ENCODE measurements at places on chromosomes 13 and 19.

DNA sequence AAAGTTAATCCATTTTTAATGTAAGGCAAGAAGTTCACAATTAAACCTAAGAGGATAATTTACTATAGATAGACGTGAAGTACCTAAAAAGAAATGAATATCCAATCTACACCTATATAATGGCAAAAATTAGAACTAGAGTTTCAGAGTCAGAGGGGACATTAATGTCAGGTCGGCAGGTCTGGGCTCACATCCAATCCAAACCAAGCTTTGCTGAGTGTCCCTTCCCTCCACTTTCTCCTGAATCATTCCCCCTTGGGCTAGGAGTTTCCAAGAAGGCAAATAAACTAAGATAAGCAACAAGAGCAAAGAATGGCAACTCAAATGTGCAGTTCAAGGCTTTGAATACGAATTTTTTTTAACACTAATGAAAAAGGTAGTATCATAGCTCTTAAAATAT, 2.9 kb downstream of the FLT3 start:
- no peak for DNase-seq

- no peak for DNase-seq
Observed at GRCh38 chr13:78185700-78186099, 267.1 kb upstream of the EDNRB start.

- no peak for DNase-seq
Observed at GRCh38 chr13:25141042-25141441, 31.0 kb downstream of the AMER2 start.

GRCh38 chr19:37991841-37992248, 84.8 kb downstream of the SIPA1L3 start:
- no peak for DNase-seq

DNA sequence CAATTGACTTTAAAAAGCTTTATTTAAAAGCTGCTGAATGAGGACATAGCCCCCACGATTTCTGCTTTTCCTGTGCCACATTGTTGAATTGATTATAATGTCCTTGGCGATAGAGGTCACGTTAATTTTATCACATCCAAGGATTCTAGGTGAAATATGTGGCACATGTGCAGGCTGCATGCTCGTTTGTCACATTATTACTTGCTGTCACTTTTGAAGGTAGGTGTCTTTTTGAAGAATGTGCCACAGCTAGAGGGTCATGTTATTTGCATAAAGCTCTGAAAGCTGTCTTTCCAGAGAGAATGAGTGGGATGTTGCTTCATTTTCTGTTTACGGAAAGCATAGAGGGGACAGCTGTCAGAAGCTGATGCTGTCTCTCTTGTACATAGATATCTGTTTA, 927.6 kb upstream of the ATXN8OS start:
- DNase-seq = no peak

GRCh38 chr19:37654629-37655300, 500 bp downstream of the ZFP30 start:
- peak; percentile 22 for DNase-seq

GRCh38 chr13:100633461-100633860, 41.1 kb downstream of the TMTC4 start:
- peak; percentile 6 for DNase-seq

DNA sequence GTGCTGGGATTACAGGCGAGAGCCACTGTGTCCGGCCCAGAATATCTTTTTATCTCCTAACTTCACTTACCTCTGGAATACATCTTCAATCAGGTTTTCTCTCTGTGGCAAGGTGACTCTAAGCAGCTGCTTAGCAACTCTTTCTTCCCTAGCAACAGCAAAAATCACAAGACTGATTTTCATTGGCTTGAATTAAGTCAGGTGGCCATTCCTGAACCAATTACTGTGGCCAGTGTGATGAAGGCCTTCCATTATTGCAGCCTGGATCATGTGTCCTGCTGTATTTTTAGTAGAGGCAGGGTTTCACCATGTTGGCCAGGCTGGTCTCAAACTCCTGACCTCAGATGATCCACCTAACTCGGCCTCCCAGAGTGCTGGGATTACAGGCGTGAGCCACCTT, 9.0 kb upstream of the LTBP4 start:
- DNase-seq = no peak

GRCh38 chr13:75694722-75695121, 58.6 kb downstream of the LMO7 start:
- no peak for DNase-seq

DNA sequence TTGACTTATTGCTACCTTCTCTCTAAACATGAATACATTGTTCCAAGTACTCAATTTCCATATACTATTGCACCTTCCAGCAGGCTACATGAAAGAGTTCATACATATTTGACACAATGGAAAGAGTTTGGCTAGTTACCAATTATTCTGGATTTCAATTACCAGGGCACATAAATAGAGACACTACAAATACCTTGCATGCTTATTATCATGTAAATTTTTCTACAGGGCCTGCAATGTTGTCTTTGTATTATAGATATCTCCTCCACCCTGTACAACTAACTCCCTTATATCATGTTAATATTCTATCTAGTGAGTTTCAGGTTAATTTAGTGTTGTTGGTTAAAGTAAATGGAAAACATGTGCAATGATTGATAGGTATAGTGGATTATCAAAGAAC, 540.7 kb upstream of the SLITRK5 start:
- no peak for DNase-seq

- no peak for DNase-seq
Observed at GRCh38 chr19:15285896-15286591, 46.3 kb downstream of the BRD4 start.

GRCh38 chr13:107361666-107362065, 793.7 kb upstream of the ARGLU1 start:
- no peak for DNase-seq

- no peak for DNase-seq
Observed at GRCh38 chr19:39555883-39556282, 15.9 kb upstream of the EID2 start.

All from kidney capillary endothelial cell (primary cell).